Bronchial epithelial cell (primary cell): ENCODE measurements at places on chromosomes 6 and 20. TPM values are rescaled to one million over a fixed set of nuclear protein-coding genes. Genes with fewer than 3 reads are reported as not detected.

The KCNQ5 gene
- 0.38 and 2.1 TPM in 2 replicates for total RNA-seq

The SYNJ2 gene
- 7.4 and 8.2 TPM in 2 replicates for total RNA-seq

DNA sequence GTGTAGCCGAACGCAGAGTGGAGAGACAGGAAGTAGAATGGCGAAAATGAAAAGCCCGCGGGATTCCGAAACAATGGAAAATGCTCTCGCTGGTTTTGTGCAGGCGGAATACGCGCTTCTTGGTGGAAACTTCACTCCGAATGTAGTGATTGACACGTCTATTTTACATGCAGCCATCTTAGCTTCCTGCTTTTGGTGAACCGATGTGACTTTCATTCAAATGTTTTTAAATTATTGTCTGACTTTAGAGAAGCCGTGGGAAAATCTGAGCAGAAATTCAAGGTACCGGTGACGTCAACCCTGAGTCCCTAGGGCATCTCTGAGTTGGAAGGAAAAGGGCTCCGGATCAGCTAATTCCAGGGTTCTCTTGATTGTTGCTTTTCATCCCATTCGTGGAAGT is 11.4 kb downstream of the GPX5 start:
- no peak for DNase-seq

DNA sequence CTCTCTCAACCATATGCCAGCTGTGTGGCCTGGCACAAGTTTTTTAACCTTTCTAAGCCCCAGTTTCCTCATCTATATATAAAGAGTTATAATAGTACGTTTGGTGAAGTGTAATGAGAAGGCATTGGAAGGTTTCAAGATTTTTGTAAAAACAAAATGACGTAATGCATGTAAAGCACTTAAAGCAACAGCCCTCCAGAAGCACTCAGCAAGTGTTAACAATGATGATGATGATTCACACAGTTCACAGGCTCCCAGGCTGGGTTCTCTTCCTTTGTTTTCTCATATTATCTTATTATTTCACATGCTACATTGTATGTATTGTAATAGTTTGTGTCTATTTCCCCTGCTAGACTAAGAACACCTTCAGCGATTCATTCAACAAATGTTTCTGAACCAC is 6.2 kb downstream of the CEP250 start:
- DNase-seq: peak; percentile 51

DNA sequence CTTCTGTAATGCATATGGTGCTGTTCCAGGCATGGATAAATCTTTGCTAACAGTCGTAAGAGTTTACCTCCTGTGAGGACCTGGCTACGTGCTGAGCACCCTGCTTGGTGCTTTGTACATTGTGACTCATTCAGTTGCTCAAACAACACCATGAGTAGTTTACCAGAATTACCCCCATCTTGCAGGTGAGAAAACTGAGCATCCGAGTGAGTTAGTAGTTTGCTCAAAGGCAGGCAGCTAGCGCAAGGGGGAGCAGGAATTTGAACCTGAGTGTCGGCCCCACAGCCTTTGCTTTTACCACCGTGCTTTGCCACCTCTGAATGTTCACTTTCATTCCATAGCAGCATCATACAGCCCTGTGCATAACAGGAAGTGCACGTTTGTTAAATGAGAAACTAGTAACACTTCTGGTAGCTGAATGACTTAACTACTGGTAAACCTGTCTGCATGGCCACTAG is 121.9 kb downstream of the MTHFD1L start:
- DNase-seq: peak; percentile 60

DNA sequence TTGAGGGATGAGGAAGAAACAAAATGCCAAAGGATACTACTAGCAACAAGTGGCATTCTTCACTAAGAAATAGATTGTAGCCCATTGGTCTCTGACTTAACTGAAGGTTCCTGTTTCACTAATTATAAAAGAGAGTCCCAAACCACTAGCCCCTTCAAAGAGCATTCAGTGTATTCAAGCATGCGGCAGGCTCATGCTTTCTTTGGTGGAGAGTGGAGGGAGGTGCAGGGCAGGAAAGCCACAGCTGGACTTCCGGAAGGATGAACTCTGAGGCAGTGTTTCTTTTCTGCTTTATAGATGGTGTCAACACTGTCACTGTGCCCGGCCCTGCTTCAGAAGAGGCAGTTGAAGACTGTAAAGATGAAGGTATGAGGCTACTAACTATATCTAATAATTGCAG is 636.1 kb downstream of the KIF16B start:
- no peak for DNase-seq

DNA sequence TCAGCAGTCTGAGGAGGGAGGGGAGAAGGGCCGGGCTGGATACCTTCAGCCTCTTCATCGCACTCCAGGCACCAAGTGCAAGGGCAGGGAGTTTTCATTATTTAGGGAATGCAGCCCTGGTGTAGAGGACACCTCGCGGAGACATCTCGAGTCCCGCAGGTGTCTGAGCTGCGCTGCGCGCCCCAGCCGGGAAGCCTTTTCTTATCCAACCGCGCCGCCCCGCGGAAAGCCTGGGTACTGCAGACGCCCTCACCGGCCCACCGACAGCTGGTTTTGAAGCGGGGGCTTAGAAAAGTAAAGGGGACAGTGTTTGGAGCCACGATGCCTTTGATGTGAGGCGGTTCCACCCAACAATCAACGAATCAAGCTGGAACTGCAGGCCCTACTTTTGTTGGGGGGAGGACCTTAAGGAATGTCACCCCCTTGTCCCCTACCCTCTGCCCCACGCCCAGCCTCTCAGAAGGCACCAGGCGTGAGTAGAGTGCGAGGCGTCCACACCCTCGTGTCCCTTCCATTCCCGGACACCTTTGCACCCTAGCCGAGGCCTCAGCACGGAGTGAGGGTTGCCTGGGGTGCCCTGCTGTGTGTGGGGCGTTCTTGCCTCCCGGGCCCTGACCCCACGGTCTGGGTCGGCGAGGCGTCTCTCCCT is 8.6 kb downstream of the NKX2-2 start:
- no peak for DNase-seq

DNA sequence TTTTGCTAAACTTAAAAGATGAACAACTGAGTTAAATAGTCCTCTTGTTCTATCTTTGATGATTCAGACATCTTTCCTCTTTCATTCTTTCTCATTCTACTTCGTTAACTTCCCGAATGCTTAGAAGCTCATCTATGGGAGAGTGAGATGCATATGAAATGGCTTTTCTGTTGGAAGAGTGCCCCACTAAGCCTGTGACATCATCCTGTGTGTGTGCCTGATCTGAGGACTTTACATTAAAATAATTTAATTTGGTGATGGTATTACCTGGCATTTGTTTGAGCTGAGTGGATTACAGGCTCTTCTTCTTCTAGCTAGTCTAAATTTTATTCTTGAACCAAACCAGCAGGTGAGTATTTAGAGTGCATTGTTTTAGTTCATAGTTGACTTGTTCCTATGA is 626.5 kb downstream of the QKI start:
- DNase-seq: no peak

The WFDC13 gene
- total RNA-seq: not detected in 2 replicates

DNA sequence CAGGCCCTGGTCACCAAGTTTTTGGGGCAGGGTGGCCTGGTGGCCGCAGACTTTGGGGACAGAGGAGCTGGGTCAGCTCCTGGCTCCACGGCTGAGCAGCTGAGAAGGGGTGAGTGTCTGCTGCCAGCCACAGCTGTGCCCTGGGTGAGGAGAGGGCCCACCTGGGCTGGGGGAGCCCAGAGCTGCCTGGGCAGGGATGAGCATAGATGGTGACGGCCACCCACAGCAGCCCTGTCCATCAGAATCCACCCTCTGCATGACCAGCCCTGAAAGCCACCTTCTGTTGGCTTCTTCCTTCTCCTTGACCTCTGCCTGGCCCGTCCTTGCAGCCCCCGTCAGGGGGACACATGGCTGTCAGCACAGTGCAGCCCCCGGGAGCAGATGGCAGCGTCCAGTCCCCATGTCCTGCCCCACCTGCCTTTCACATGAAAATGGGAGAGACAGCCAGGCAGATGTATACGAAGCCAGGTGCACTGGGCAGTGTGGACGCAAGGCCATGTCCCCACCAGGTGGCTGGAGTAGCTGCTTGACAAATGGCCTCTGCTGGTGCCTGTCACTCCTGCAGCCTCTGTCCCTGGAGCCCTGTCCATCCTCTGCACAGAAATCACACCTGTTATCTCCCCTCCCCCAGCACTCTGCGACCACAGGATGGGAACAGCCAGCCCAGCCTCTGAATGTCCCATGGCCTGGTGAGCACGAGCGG is 220.8 kb downstream of the PREX1 start:
- DNase-seq: no peak

The TTLL9 gene
- total RNA-seq: under 0.01 TPM in 1 of 2 replicates, not detected in the other

GRCh38 chr6:47787620-47788497 is 6.0 kb downstream of the OPN5 start:
- DNase-seq: peak; percentile 100

- DNase-seq: peak; percentile 52
Observed at GRCh38 chr6:63307581-63308246, 12.1 kb downstream of the LGSN start.

The HAO1 gene
- not detected in 2 replicates for total RNA-seq

DNA sequence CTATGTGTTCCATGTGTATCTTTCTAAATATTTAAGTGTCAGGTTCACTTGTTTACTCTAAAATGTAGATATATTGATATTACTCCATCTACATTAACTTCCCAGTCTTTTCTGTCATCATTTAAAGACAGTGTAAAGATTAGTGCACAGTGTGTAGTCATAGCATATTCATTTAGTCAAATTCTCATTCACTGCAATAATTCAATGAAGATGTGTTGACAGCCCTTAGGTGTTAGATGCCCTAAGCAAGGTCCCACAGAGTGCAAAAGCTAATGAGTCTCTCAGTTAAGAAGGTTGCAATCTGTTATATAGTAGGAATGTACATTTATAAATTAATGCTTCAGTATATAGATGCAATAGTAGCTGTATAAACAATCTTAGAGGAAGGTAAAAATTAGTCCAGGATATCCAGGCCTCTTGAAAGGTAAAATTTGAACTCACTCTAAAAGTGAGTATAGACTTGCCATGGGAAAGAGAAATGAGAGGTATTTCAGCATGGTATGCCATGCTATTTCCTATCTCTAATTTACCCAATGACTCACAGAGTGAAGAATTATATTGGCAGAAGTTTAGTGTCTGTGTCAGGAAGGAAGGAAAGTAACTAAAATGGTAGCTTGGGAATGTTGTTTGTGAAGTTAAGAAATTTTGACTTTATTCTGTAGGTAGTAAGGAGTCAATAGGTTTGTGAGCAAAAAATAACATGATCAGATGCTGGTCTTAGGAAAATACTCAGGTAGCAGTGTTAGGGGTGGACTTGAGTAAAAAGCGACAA is 969.9 kb upstream of the CITED2 start:
- peak; percentile 77 for DNase-seq

The FYN gene
- total RNA-seq: 38.7 and 75.0 TPM in 2 replicates

The PRL gene
- not detected in 2 replicates for total RNA-seq

- DNase-seq: no peak
Observed at GRCh38 chr6:137495703-137496336, 1.6 kb upstream of the OLIG3 start.

The ADGRG6 gene
- 12.4 and 20.1 TPM in 2 replicates for total RNA-seq

The FOXC1 gene
- total RNA-seq: 3.5 and 3.7 TPM in 2 replicates

The FAM209A gene
- 0.26 TPM in 1 of 2 replicates, not detected in the other for total RNA-seq

DNA sequence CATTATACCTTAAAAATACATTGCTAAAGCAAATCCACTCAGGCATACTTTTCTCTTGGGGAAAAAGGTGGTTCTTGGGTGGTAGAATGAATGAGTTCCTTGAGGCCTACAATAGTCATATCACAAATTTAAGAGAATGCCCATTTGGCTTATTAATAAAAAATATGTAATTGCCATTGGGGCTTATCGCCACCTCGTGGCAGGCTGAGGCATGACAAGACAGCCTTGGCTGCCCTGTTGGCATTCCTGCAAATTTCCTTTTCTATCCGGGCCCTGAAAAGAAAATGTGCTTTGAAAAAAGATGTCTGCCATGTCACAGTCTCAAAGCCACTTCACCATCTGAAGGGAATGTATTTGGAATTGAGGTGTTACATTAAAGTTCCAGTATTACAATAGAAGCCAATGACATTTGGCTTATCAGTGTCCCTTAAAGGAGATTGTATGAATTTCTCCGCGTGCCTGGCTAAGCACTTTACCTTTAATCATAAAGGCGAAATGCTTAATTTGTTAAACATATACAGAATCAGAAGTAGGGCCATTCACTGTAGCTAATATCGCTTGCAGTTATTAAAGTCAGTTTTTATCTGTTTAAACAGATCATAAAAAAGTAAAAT is 188.3 kb upstream of the ZFP64 start:
- peak; percentile 10 for DNase-seq

DNA sequence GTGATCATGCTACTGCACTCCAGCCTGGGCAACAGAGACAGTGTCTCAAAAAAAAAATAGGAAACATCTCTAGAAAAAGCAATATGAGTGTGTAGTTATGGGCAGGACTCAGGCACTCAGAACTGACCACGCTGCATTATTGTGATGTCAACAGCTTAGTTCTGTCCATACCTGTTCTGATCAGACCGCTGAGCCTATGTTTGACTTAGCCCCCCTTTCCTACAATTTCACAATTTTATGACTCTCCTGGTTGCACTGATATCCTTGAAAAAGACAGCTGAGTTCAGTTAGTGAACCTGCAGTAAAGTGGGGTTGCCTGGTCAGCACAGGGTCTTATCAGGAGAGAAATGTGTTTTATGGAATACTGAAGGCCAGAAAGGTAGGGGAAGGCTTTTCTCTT is 37.8 kb upstream of the PRDM1 start:
- DNase-seq: peak; percentile 64

DNA sequence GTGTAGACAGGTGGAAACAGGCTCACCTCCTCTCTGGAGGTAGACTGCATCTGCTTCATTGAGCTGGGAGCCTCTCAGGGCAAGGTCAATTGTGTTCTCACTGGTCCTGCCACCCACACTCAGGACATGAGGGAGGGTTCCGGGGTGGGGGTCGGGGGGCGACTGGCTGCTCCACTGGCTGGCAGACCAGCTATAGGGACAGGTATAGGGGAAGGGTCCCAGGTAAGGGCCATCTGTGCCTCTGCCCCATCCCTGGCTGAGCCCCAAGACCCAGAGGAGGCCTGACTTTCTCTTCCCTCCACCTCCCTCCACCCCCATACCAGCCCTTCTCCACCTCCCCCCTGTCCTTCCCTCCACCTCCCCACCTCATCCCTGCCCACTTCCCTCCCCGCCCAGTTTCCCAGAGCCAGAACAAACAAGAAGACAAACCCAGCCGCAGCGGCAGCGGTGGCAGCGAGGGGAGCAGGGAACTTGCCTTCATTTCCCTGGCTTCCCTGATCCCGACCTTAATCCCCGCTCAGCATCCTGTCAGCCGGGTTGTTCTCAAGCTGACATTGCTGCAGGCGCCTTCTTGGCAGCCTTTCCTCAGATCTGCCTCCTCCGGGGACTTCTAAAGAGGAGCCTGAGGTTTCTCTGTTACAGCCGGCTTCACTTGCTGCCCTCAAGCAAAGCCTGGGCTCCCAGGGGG is 18.3 kb upstream of the FOXP4 start:
- DNase-seq: no peak

The PRPH2 gene
- under 0.01 TPM in 1 of 2 replicates, not detected in the other for total RNA-seq

- no peak for DNase-seq
Observed at GRCh38 chr6:12436683-12437082, 146.5 kb downstream of the EDN1 start.

GRCh38 chr6:125922322-125922860 is 34.2 kb upstream of the HINT3 start:
- no peak for DNase-seq

GRCh38 chr20:47263080-47263464 is 93.4 kb downstream of the ZMYND8 start:
- DNase-seq: no peak
